Body of pancreas (tissue), 4 donors: ENCODE measurements at places on chromosomes 16 and 17. TPM values are rescaled to one million over a fixed set of nuclear protein-coding genes. Genes with fewer than 3 reads are reported as not detected.

Gene FLCN
- total RNA-seq, result 64.3 TPM

Gene DRC3
- 6.9 TPM for total RNA-seq

Gene TNP2
- total RNA-seq, result not detected

DNA sequence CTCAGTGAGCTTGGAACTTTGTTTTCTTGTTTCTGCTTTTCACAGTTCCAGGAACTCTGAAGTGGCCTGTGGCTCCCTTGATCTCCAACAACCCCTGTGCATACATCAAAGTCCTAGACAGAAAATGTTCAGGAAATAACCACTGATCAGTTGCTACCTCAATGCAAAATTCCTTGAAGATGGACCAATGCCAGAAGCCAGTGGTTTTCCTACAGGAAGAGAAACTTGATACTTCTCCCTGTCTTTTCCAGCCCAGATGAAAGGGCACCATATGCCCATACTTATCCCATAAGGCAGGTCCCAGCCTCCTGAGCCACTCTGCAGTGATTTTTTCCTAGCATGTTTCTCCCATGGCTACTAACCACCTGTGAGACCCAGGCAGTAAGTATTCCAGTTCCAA lies 12.3 kb upstream of the CDRT4 start:
- DNase-seq, result no peak

DNA sequence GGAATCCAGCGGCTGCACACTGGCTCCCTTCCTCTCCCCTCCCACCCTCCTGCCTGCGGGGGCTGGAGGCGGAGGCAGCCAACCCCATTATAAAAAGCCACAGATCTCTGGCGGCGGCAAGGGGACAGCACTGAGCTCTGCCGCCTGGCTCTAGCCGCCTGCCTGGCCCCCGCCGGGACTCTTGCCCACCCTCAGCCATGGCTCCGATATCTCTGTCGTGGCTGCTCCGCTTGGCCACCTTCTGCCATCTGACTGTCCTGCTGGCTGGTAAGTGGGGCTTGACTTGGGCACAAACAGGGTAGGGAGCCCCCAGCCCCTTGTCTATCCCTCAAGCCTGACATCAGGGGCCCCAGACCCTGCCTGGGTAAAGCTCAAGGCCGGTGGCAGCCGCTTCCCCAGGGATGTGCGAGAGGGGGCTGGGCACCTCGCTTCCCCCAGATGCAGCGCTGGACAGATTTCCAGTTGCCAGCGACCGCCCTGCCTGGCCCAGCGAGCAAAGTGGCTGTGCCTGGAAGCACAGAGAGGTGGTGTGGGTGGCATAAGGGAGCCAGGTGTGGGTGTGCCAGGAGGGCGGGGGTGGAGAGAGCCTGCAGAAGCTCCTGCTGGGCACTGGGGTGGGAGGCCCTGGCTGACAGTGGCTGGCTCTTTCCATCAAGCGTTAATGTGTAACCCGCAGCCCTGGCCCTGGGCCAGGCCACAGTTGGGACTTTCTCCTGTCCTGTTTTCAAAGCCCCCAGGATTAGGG lies at the start of gene CX3CL1:
Gene CX3CL1, plus strand, starts transcription at position 119 of the 745 bp plus-strand sequence. Its CDS starts 79 bp downstream, at position 198.
- peak; percentile 88 for DNase-seq

GRCh38 chr16:85936816-85937215 lies 37.9 kb downstream of the IRF8 start:
- no peak for DNase-seq

- peak; percentile 92 for DNase-seq
Measured at GRCh38 chr16:57264950-57265371, 19.5 kb downstream of the PLLP start.

DNA sequence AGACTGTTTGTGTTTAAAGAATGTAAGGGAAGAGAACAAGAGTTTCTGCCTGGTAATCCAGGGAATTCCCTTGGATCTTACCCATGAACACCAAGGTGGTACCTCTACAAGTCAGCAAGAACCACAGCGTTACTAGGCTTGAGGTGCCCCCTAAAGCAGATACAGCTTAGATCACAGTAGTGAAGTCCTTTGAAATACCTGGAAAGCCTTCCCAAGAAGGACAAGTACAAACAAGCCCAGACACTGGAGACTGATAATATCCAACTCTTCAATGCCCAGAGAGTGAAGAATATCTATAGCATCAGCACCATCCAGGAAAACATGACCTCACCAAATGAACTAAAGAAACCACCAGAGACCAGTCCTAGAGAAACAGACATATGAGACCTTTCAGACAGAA lies 3.8 kb upstream of the APPBP2 start:
- no peak for DNase-seq

GRCh38 chr17:79562931-79563210 lies 48.0 kb downstream of the RBFOX3 start:
- DNase-seq, result no peak

GRCh38 chr17:65389949-65390348 lies 171.5 kb downstream of the AXIN2 start:
- DNase-seq, result no peak

DNA sequence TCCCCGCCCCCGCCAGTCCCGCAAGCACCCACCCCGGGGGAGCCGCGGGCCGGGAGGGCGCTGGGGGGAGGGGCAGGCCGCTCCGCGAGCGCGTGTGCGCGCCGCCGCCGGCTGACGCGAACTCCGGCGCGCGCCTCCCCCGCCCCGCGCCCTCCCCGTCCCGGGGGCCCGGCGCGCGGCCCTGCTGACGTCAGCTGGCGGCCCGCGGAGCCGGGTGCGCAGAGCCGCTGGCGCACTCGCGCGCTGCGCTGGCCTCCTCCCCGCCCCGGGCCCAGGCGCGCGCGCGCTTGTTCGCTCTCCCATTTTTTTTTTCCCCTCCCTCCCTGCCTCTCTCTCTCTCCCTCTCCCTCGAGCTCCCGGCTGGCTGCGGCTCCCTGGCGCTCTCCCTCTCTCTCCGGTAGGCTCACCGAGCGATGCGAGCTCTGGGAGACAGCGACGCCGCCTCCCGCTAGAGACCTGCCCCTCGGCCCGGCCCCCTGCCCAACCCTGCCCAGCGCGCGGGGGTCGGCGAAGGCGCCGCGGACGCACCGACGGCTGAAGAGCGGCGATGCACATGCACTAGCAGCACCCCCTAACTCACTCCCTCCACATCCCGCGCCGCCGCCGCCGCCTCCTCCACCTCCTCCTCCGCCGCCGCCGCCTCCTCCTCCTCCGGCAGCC lies at the start of gene GNAO1:
Gene GNAO1, plus strand, starts transcription at position 334 of the 660 bp plus-strand sequence. CDS start 747 bp downstream, outside the sequence.
- peak; percentile 52 for DNase-seq

GRCh38 chr16:64215730-64216129 lies 906.1 kb downstream of the CDH11 start:
- no peak for DNase-seq
